ENCODE measurements at places on chromosomes 7 and 10.

- DNase-seq: no peak
Measured at GRCh38 chr7:44969701-44970522, 8.9 kb downstream of the MYO1G start.

- DNase-seq: no peak
Measured at GRCh38 chr10:132445516-132446194, 48.7 kb downstream of the PWWP2B start.

DNA sequence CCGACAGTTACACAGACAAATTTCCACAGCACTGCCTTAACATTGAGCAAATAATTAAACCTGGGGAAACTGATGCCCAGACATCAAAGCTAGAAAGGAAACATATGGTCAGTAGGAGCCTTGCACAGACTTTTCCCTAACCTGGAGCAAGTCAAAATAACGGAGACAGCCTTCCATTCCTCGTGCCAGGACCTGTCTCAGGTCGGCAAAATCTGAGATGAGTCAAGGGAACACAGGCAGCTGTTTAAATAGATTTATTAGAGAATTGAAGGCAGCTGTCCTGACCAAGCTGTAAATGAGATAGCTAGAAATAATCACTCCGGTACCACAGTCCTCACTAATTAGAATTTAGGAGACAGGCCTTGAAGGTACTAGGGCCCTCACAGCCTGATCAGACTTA is 81.2 kb downstream of the RAMP3 start:
- no peak for DNase-seq

DNA sequence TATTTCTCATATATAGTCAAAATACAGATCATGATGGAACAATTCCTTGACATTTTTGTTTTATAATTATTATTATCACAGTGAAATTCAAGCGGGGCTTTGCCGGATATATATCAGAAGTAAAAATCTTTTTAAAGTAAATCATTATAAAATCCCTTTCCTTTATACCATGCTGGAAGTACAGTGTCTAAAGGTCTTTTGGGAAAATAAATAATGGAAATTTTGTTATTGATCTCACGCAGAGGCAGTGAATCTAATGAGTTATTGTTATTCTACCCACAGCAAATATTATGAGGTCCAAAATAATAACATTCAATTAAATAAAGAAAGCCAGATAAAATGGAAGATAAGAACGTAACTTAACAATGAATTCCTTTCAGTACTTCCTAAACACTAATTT is 33.8 kb downstream of the GFRA1 start:
- no peak for DNase-seq

- DNase-seq: no peak
Measured at GRCh38 chr7:158015403-158016179, 572.0 kb downstream of the PTPRN2 start.

- no peak for DNase-seq
Measured at GRCh38 chr7:55100544-55101327, 81.9 kb downstream of the EGFR start.

DNA sequence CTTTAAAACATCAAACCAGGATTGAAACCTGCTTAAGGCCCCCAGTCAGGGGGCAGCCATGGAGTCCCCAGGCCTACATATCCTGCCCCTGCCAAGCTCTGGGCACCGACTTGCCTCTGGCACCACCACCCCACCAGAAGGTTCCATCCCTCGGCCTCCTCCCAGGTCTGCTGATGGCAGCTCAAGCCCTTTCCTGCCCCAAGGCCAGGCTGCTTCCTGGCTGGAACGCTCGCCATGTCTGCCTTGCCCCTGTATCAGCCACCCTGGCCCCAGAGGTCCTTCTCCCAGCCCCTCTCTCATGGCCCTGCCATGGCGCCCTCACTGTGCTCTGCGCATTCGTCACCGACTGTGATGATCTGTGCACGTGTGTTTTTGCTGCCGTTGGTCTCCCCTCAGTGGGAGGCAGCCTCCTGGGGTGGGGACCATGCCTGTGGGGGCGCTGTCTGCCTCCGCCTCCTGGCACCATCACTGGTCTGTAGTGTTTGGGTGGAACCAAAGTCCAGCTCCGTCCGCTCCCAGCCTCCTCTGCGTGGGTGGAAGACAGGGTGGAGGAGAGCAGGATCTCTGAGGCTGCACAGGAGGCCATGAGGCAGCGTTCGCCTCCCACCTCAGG is 3.2 kb downstream of the DPYSL4 start:
- DNase-seq: no peak

GRCh38 chr10:11509036-11509435 is 102.4 kb downstream of the USP6NL start:
- no peak for DNase-seq

DNA sequence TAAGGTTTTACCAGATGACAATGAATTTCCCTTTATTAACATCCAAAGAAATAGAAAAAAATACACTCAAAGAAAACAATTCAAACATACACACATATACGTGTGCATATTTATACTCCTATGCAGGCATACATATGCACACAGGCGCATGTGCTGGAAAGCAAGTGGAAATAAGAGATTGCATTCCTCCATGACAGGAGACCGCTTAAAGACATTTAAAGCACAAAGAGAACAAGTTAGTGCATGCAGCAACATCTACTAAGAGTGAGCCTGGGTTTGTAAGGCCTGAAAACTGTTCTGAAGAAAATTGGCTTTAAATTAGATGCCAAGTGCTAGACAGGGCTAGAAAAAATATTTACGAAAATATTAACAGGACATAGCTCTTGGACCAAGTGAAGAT is 40.1 kb upstream of the PPP1R17 start:
- no peak for DNase-seq

DNA sequence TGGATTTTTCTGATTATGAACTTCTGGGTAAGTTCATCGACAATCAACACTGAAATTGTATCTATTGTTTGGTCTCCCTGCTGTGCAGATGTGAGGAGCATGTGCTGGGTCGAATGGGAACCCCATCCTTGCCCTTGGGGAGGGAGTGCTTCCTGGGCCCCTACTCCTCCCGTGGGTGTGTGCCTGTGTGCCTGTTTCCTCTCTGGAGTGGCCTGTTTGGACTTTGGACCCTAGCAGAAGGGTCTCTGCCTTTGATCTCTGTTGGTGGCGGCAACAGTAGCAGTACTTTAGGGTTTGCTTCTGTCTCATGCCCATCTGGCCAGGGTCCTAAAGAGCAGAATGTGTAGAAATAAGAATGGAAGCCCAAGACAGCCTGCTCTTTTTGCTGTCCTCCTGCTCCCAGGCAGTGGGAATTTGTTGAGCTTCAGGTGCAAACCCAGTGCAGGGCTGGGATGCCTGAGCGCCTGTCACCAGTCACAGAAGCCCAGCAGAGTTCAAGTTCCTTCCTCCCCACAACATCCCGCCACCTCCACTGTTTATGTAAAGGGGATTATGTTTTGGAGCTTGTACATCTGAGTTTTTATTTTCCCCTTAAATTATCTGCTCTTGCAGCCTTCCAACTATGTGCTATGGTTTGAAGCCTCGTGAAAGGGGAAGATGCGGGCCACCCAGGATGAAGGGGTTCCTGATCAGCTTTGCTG is 1.5 kb upstream of the TACR2 start:
- no peak for DNase-seq

GRCh38 chr7:106986450-106986977 is 58.0 kb upstream of the PRKAR2B start:
- no peak for DNase-seq

- DNase-seq: no peak
Measured at GRCh38 chr7:155425887-155426286, 32.0 kb upstream of the EN2 start.

DNA sequence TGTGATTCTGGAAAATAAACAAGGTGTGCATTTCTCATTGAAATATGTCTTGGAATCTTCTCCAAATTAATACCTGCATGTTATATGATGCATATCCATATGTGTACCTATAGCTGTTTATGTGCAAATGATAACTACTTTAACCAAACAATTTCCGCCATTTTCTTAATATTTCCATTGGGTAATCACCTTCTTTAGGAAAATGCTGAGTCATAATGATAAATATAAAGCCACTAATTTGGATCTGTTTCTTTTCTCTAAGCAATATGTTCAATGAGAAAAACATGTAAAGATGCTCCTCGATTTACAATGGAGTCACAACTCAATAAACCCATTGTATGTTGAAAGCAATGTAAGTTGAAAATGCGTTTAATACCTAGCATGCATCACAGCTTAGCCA is 574.4 kb downstream of the CNTNAP2 start:
- DNase-seq: no peak

- no peak for DNase-seq
Measured at GRCh38 chr7:100124301-100125230, 2.2 kb upstream of the MBLAC1 start.

GRCh38 chr10:98848361-98848760 is 387.3 kb downstream of the HPSE2 start:
- no peak for DNase-seq

- no peak for DNase-seq
Measured at GRCh38 chr7:91995391-91996105, 54.9 kb downstream of the AKAP9 start.

GRCh38 chr10:93856349-93857145 is 37.2 kb upstream of the SLC35G1 start:
- no peak for DNase-seq

- DNase-seq: no peak
Measured at GRCh38 chr10:21368022-21368582, 157.4 kb downstream of the SKIDA1 start.

- no peak for DNase-seq
Measured at GRCh38 chr7:148665221-148665620, 33.5 kb upstream of the CUL1 start.

DNA sequence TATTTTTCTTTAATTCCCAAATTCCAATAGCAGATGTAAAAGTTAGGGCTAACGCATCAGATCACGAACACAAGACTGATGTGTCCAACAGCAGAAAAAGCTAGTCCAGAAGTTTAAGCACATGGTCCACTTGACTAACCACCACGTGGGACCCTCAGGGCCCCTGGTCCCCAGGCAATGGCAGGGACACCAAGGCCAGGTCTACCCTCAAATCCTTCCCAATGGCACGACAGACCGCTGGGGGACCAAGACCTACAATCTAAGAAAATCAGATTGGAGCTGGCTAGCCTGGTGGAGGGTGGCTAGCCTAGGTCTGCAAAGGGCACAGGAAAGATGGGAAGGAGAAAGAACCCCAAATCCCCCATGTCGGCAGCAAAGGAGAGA is 1.5 kb downstream of the GIGYF1 start:
- no peak for DNase-seq

- DNase-seq: no peak
Measured at GRCh38 chr7:81648716-81649115, 121.1 kb downstream of the HGF start.

GRCh38 chr10:7534480-7534852 is 123.6 kb upstream of the SFMBT2 start:
- no peak for DNase-seq

DNA sequence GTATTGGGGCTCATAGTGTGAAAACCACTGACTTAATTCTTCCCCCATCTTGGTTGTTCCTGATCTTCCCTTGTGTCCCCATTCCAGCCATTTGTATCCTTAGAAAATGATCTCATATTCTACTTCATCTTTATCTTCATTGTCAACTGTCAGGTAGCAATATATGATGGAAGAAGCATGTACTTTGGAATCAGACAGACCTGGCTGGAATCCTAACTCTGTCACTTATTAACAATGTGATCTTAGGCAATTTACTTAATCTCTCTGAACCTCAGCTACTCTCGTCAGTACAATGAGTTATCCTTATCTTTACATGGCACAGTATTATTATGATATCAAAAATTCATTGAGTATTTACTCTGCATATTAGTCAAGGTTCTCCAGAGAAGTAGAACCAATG is 10.1 kb downstream of the CFTR start:
- DNase-seq: no peak

Measured in NCI-H774 (cell line).